ENCODE measurements at places on chromosomes 4 and X.
A peak's percentile ranks its signal among the peaks of the same experiment; 100 is the strongest.

- peak; percentile 64 for DNase-seq
Observed at GRCh38 chr4:41212616-41213203, 1.6 kb downstream of the APBB2 start.

DNA sequence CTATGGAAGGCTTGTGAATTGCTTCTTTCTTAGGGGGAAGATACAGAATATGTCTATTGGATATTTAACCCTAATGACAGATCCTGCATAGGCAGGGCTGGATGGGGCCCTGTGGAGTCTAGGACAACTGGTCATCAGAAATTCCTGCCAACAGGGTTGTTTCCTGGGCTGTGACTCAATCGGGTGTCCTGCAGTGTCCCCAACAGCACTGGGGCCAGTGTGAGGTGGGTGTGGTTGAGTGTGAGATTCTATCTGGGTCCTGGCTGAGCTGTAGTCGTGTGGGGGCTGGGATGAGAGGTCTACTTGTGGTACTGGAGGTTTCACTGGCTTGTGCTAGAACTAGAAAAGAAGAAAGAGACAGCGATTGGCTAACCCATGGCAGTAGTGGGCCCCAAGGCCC, 87.3 kb upstream of the WDR1 start:
- DNase-seq = no peak

DNA sequence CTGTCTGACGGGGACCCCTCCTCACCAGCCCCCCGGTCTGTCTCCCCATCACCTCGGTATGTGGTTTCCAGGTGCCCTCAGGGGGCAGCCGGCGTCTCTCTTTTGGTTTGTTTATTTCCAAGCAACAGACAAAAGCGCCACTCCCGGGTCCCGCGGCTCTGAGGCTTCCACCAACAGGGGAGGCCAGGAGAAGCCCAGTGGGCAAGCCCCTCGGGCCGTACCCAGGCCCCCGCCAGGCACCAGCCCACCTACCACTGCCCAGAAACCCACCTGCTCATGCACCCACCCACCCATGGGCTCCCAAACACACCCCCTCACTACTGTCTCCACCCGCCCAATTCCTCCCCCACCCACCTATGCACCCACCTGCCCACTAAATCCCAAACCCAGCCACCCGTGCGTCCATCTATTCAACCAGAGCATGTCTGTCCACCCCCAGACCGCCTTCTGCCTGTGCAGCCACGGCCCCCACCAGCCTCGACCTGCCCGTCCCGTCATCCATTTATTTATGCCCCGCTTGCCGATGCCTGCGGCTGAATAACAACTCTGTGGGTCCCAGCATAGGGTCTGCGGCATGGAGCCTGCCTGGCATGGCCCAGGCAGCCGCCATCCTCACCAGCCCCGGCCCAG, 129.8 kb downstream of the FAM53A start:
- DNase-seq = no peak

GRCh38 chr4:4689694-4690440, 148.0 kb upstream of the STX18 start:
- DNase-seq = no peak

- peak; percentile 46 for DNase-seq
Observed at GRCh38 chr4:88211473-88212252, 53.2 kb upstream of the ABCG2 start.

GRCh38 chr4:150862829-150863228, 152.3 kb downstream of the LRBA start:
- DNase-seq = no peak

- DNase-seq = no peak
Observed at GRCh38 chrX:108306086-108306485, 132.1 kb downstream of the COL4A6 start.

DNA sequence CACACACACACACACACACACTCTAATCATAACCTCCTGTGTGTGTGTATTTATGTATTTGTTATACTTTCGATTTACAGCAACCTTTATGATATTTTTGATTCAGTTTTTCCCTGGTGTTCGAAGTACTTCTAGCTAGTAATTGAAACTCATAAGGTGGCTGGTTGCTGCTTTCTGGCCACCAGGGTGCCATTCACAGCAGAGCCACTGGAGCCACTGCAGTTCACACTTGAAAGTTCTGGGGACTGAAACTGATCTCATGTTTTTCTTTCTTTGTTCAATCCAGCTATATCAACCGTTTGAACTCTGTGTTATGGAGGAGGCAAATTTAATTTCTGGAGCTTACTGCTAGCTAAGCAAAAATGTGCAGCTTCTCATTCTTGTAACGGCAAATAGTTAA, 419.4 kb downstream of the ADGRL3 start:
- no peak for DNase-seq

- DNase-seq = no peak
Observed at GRCh38 chr4:173128199-173128890, 40.3 kb upstream of the GALNT7 start.

DNA sequence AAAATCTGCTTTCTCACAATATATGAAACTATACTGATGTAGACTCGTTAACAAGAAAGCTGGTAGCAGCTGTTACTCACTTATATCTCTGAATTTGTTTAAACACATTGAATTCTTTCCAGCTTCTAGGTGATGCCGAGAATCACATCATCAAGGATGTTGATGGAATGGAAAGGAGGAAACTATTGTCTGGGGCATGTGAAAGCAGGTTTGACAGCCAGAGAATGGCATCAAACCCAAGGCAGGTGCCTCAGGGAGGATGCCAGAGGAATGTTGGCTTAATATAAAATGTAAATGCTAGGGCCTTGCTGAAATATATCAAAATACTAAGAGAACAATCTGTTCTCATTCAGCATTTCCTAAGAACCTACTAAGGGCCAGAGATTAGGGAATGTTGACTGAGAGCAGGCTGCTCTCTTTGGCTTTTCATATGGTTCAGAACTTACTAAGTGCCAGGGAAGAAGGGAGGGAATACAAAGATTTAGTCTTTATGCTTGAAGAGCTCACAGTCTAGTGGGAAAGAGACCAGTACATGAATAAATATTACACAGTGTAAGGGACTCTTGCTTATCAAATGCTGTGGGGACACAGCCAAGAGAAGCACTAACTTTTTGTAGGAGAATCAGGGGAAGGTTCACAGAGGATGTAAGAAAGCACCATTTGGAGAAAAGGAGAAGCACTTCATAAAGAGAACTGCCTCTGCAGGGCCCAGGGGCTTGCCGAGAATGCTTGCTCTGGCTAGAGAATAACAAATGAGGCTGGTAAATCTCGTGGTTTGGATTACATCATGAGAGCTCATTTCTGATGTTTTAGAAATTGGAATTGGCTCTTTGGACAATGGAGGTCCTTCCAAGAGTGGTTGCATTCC, 14.7 kb downstream of the SLIT2 start:
- DNase-seq = peak; percentile 61

DNA sequence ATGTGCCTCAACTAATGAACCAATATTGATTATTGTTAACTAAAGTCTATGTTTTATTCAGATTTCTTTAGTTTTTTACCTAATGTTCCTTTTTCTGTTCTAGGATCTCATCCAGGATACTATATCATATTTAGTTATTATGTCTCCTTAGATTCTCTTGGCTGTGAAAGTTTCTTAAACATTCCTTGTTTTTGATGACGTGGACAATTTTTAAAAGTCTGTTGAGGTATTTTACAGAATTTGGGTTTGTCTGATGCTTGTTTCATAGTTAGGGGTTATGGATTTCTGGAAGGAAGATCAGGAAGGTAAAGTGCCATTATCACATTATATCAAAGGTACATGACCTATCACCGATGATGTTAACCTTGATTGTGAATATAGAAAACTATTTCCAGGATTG, 18.2 kb upstream of the MCTS1 start:
- DNase-seq = no peak

GRCh38 chr4:52368895-52369294, 290.2 kb downstream of the USP46 start:
- no peak for DNase-seq

GRCh38 chr4:73859614-73860088, 6.6 kb downstream of the PF4V1 start:
- peak; percentile 88 for DNase-seq

- peak; percentile 67 for DNase-seq
Observed at GRCh38 chr4:139416073-139416673, 37.7 kb upstream of the RAB33B start.

DNA sequence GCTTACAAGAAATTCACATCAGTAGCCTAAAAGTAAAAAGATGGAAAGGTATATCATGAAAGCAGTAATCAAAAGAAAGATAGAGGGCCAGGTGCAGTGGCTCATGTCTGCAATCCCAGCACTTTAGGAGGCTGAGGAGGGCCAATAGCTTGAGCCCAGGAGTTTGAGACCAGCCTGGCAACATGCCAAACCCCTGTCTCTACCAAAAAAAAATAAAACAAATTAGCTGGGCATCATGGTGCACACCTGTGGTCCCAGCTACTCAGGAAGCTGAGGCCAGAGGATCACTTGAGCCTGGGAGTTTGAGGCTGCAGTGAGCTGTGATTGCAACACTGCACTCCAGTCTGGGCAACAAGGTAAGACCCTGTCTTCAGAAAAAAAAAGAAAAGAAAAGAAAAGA, 55.5 kb downstream of the GSPT2 start:
- no peak for DNase-seq

GRCh38 chrX:23766650-23767551, 16.1 kb upstream of the SAT1 start:
- DNase-seq = no peak

DNA sequence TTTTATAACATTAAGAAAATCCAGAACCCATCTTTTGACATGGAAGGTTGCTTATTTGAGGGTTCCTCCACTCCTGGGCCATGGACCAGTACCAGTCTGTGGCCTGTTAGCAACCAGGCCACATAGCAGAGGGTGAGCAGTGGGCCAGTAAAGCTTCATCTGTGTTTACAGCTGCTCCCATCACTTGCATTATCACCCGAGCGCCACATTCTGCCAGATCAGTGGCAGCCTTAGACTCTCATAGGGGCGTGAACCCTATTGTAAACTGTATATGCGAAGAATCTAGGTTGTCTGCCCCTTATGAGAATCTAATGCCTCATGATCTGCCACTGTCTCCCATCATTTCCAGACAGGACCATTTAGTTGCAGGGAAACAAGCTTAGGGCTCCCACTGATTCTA, 58.6 kb downstream of the NDST4 start:
- no peak for DNase-seq

- no peak for DNase-seq
Observed at GRCh38 chrX:48996969-48997368, 5.1 kb downstream of the GRIPAP1 start.

GRCh38 chr4:2266181-2266580, 4.3 kb upstream of the MXD4 start:
- no peak for DNase-seq

- peak; percentile 24 for DNase-seq
Observed at GRCh38 chr4:128582427-128582870, 227.1 kb upstream of the JADE1 start.

- peak; percentile 8 for DNase-seq
Observed at GRCh38 chr4:56861360-56861759, 39.9 kb upstream of the SPINK2 start.

GRCh38 chr4:119543779-119544178, 84.8 kb downstream of the PDE5A start:
- DNase-seq = no peak

DNA sequence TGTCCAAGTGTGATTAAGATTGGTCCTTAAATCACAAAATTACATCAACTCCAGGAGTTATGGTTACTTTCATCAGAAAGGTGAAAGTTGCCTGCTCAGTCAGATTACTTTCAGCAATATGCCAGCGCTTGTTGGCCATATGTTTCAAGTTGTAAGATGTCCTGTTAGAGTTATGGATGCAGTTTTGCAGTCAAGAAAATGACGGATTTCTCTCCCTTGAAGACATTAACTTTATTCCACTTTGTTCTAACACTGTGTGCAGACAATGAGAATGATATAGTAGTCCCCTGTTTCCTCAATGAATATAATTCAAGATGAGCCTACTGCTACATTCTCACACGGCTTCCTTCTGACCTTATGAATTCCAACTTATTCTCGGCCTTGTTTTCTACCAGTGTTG, 295.0 kb upstream of the ADGRL3 start:
- DNase-seq = no peak

- DNase-seq = peak; percentile 16
Observed at GRCh38 chr4:173685165-173685830, 155.3 kb upstream of the HAND2 start.

GRCh38 chr4:172777729-172778431, 390.7 kb upstream of the GALNT7 start:
- DNase-seq = no peak

DNA sequence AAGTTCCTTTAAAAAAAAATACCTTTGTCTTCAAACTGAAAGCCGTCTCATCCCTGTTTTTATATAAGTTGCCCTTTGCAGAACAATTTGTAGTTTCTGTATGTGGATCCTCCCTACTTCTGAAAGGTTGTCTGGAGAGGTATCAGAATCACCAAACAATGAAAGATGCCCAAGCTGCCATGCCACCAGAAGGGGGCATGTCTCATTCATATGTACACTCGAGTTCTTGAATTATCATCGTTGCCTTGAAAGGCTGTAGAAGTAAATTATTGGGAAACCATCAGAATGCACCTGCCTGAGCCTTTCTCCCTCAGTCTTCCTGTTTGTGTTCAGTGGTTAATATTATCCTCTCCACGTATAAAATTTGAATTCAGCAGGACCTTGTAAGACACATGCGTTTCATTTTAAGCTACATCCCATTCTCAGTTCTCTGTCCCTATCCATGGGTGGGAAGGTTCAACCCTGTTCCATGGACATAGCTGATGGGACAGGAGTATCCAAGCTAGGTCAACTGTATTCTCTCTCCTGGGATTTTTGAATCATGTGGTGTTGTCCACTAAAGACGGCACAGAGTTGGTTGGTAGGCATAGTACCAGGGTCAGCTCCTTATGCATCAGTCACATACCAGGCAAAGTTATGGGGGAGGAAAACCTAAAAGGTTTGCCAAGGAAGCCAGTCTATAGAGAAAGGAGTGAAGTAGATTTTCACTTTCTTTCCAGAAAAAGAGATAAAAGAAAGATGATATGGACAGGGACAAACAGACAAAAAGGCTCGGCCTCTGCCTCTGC, 24.0 kb downstream of the GALNT7 start:
- no peak for DNase-seq

- DNase-seq = no peak
Observed at GRCh38 chr4:69743476-69744156, 16.8 kb downstream of the SULT1B1 start.

GRCh38 chr4:95524729-95525128, 24.0 kb downstream of the UNC5C start:
- no peak for DNase-seq

DNA sequence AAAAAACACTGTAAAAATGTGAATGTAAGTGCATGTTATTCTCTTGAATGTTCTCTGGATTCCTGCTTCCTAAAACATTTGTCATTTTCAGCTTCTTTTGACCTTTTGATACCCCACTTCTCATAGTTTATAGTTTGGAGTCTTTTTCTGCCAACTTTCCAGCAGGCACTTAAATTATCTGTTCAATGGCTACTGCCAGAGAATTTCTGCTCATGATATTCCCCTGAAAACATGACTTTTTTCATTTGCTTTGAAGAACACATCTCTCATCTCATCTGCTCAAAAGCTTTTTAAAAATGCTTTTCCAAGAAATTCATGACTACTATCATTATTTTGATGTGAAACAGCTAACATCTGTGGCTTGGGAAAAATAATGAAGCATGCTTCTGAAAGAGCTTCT, 269.7 kb upstream of the PCDH7 start:
- no peak for DNase-seq
